GM04503 (cell line): ENCODE measurements at places on chromosomes 12 and 14.
A peak's percentile ranks its signal among the peaks of the same experiment; 100 is the strongest.

- DNase-seq = no peak
Measured at GRCh38 chr12:112782943-112783342, 8.6 kb upstream of the RPH3A start.

DNA sequence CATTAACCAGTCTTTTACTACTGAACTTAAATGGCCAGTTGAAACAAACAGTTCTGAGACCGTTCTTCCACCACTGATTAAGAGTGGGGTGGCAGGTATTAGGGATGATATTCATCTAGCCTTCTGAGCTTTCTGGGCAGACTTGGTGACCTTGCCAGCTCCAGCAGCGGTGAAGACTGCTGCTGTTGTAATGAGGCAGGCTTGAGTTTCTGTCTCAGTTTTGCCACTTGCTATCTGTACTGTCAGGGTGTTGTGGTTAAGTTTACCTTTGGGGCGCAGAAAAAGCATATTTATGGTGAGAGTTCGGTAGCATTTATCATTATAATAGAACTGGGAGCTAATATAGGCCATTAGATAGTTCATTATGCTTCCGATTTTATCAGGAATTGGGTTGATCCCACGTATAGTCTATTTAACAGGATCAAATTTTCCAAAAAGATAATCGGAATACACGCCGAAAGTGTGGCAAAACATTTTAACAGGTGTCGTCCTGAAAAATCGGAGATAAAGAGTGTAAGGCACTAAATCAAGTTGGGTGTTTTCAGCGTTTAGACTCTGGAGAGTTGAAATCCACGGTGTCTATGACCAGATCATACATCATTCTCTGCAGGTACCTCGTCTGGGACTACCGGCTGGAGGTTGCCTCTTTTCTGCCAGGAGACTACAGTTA lies 688 bp upstream of the NECAP1 start:
- DNase-seq = no peak

- DNase-seq = no peak
Measured at GRCh38 chr12:44728566-44728965, 147.5 kb downstream of the NELL2 start.

- no peak for DNase-seq
Measured at GRCh38 chr12:3250034-3250433, 172.9 kb downstream of the TSPAN9 start.

DNA sequence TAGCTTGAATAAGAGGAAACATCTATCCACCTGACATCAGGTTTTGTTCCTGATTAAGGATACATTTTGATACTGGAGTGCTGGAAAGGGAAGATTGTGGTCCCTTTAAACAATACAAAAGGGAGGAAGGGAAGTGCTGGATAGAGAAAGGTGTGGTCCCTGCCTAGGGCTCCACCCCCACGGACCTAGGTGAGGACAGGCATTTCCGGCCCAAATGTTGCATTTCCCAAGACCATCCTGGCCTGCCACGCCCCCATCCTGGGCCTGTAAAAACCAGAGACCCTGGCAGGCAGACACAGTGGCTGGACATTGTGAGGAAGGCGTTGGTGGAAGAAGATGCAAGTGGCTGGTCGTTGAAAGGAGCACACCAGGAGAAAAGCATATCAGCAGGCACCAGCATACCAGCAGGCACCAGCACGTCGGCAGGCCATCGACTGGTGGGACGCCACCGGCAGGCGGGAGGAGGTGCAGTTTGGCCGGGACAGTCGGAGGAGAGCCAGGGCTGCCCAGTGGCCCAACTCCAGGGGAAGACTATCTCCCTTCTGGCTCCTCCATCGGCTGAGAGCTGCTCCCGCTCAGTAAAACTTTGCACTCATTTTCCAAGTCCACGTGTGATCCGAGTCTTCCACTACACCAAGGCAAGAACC lies 53.2 kb upstream of the AMN1 start:
- DNase-seq = no peak

- no peak for DNase-seq
Measured at GRCh38 chr12:27635349-27635972, 60.8 kb upstream of the REP15 start.

DNA sequence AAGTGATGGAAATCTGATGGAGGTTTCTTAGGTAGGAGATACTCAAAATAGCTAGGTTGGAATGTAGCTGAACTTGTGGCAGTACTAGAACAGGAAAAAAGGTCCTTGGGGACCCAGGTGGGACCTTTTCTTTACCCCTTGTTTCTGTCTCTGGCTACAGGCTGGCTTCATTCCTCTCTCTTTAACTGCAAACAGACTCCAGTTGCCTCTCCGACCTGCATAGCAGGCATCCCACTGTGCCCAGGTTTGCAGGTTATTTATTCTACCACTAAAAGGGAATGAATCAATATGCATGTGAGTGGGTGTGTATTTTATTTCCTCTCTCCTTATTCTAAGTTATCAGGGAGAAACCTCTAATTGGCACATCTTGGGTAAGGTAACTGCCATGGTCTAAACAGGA lies 758.1 kb downstream of the MED13L start:
- no peak for DNase-seq

- no peak for DNase-seq
Measured at GRCh38 chr12:121128908-121129810, 3.5 kb upstream of the P2RX7 start.

GRCh38 chr14:23093991-23094665 lies 808 bp downstream of the ACIN1 start:
- no peak for DNase-seq

DNA sequence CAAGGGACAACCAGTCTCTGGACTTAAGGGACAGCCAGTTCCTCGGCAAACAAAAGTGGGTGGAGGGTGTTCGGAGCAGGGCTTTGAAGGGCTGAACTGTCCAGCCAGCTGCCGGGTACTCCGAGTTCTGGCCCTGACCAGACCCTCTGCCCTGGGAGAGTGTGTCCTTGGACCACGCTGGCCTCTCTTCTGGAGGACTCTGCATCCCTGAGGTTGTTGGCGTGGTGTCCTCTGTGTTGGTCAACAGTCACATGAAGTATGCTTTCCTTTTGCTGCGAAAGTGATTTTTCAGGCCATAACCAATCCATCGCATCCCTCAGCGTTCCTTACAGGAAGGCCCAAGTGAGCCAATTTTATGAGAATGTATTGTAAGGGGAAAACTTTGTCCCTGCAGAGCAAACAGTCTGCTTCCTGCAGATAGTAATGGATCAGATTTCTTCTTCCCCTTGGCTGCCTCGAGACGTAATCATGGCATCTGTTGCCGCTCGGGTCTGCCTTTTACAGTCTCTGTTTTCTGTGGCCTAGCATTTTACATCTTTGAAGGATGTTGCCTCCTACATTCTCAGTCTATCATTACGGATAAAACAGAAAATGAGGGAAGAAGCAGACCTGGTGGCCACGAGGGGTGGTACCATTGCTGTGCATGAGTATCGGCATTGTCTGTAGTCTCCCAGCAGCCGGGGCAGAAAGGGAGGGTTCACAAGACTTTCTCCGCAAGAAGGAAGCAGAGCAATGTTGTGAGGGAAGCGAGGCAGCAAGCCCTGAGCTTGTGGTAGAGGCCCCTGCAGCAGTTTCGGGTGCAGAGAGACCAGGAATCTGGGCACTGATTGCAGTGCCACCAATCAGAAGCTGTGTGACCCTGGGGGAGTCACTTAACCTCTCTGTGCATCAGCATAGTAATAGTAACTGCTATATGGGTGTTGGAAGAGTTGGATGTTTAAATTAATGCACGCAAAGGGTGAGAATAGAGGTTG lies 47.4 kb downstream of the SMIM41 start:
- DNase-seq = no peak

GRCh38 chr12:84502907-84503787 lies 409.5 kb downstream of the SLC6A15 start:
- DNase-seq = peak; percentile 26

DNA sequence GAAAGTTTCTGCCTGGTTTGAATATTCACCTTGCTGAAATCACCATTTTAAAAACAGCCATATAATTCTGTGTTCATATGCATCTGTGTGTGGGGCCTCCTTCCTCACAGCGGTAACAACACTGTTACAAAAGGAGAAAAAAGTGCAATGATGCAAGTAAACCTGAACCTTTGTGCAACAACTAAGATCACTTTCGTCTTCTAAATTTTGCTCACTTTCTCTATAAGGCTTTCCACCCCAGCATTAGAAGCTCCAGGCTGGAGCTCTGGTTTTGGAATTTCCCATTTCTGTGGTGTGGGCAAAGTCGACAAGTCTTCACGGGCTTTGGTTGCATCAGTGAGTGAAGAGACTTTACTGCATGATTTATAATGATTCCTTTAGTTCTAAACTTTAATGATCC lies 18.4 kb downstream of the FGD6 start:
- DNase-seq = no peak

GRCh38 chr12:48358937-48359513 lies 8.3 kb upstream of the ZNF641 start:
- DNase-seq = no peak

- DNase-seq = no peak
Measured at GRCh38 chr14:101496776-101497683, 64.3 kb upstream of the DIO3 start.

DNA sequence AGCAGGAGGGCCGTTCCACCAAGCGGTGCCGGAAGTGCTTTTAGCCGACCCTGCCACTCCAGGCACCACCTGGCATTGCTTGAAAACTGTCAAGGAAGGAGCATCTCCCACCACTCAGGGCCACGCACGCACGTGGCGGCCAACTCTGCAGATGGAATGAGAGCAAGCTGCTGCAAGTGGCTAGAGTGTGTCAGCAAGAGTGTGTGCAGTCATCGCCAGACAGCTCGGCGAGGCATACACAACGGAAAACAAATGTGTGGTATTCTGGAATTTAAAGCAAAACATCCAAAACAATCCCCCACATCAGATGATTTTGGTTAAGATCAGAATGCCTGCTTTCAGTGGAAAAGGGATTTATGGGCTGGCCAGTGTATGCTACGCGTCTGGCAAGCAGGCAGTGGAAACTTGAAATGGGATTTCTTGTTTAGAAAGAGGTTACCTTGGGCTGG lies 11.2 kb downstream of the CD9 start:
- DNase-seq = peak; percentile 91

DNA sequence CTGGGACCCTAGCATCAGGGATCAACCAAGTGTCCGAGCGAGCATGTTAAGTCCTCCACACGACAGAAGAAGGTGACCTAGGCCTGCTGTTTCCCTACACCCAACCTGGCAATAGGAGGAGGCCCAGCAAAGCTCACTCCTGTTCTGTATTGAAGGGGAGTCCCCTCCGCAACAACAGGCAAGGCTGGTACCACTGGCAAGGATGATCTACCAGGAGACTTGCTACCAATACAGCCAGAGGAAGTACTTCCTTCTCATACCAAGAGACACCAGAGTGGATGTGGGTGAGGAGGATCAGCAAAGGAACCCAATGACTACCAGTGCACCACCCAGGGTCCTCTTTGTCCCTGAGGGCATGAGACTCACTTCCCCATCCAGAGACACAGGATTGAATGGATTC lies 4.9 kb downstream of the KLRC1 start:
- DNase-seq = no peak

GRCh38 chr14:61646366-61647116 lies 48.8 kb upstream of the HIF1A start:
- no peak for DNase-seq

DNA sequence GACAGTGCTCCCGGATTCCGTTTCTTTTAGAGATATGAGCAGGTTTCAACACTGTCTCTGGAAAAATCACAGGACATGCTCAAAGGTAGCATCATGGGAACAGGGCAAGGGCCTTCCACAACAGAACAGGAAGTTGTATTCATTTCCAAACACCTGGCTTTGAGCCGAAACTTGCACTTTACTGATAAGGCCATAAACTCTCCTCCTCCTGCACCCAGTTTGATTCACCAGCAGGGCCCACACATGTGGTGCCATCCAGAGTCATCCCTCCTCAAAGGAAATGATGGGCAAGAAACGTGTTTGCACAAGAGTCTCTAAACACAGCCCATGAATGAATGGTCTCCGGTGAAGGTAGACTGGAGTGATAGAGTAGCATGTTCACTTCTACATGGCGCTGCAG lies 268.4 kb upstream of the FKBP4 start:
- DNase-seq = no peak

GRCh38 chr12:94174576-94174975 lies 26.2 kb downstream of the PLXNC1 start:
- no peak for DNase-seq

GRCh38 chr12:86572455-86572854 lies 316.3 kb upstream of the MGAT4C start:
- no peak for DNase-seq

- no peak for DNase-seq
Measured at GRCh38 chr12:14664434-14665023, 31.9 kb downstream of the GUCY2C start.

DNA sequence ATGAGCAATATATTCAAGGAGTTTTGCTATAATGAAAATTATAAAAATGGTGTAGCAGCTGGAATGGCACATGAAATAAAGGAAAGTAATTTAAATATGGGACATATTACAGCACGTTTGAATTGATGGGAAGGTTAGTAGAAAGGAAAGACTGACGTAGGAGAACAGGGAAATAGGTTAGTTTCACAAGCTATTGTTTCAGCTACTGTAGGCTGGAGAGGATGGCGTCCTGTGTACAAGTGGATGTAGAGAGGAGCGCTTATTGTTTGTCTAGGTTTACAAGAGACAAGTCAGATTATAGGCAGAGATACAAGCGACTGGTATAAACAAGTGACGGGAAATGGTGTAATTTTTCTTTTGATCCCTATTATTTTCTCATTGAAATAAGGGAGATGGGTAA lies 431.2 kb upstream of the PDE3A start:
- no peak for DNase-seq

DNA sequence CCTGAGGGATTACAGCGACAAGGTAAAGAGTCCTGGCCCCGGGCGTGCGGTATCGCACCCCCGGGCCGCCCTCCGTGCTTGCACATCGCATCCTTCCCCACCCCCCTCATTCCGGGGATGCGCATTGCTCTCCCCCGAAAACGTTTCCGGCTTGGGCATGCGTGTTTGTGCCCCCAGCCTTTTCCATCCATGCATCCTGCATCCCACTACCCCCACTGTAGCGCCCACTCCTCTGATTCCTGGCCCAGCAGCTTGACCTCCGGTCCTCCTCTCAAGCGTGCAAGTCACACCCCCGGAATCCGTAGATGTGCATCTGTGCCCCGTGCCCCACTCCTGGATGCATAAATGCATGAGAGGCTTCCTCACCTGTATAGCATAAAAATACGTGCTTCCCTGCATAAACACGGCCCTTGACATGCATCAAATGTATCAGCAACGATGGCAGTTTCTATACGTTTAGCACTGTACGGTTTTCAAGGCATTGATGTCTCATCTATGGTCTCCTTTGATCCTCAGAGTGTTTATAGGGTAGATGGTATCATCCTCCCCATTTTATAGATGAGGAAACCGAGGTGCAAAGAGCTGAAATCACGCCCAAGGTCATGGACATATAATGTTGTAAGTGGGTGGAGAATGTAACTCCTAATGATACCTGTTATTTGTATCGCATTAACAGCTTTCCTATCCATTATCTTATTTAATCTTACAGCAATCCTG lies 484 bp downstream of the RIC8B start:
- DNase-seq = no peak

DNA sequence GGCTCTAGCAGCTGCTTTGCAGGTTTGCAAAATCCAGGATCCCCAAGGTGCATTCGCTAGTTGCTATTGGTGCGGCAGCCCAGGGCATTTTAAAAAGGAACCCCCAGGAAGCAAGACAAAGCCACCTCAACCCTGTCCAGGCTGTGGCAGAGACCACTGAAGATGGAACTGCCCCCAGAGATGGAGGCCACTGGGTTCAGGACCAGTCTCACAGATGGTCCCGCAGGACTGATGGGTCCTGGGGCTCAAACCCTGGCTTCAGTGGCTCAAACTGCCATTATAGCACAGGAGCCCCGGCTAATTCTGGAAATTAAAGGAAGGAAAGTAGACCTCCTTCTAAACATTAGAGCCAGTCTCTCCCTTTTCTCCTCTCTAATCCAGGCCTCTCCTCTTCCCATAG lies 79.8 kb upstream of the TSPAN11 start:
- DNase-seq = no peak
